Head of caudate nucleus (tissue), 42 donors: ENCODE measurements at places on chromosomes 1 and 21.
A peak's percentile ranks its signal among the peaks of the same experiment; 100 is the strongest.

- DNase-seq: no peak
Observed at GRCh38 chr1:48543854-48544253, 71.8 kb upstream of the SPATA6 start.

DNA sequence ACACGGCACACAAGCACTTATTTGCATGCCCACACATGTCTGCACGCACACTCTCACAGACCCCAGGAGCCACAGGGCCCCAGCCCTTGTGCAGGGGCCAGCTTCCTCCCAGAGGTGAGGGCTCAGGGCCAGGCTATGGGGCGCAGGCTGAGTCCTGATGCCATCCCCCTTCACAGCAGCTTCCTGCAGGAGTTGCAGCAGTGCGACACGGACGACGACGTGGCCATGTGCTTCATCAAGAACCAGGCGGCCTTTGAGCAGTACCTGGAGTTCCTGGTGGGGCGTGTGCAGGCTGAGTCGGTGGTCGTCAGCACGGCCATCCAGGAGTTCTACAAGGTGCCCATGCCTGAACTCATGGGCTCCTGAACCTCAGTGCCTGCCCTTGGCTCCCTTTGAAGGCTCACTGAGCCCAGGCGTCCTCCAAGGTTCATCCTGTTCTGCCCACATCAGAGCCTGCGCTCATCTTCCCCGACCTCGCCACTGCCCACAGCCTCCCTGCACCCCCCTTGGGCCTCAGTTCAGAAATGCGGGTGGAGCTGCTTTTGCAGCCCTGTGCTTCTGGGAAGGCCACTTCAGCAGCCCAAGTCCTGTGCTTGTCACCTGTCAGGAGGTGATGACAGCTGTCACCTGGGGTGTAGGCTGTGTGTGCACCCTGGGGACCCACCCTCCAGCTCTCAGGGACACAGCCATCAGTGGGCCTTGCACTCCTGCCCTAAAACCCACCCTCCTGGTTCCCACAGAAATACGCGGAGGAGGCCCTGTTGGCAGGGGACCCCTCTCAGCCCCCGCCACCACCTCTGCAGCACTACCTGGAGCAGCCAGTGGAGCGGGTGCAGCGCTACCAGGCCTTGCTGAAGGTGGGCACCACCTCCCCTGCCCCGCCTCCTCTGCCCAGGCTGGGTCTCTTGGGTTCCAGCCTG lies 66.6 kb downstream of the TRIM11 start:
- no peak for DNase-seq

- DNase-seq: no peak
Observed at GRCh38 chr1:203593723-203594122, 32.9 kb upstream of the ATP2B4 start.

- no peak for DNase-seq
Observed at GRCh38 chr1:147585640-147586383, 44.5 kb downstream of the BCL9 start.

GRCh38 chr1:51651552-51651942 lies 34.7 kb downstream of the OSBPL9 start:
- no peak for DNase-seq

DNA sequence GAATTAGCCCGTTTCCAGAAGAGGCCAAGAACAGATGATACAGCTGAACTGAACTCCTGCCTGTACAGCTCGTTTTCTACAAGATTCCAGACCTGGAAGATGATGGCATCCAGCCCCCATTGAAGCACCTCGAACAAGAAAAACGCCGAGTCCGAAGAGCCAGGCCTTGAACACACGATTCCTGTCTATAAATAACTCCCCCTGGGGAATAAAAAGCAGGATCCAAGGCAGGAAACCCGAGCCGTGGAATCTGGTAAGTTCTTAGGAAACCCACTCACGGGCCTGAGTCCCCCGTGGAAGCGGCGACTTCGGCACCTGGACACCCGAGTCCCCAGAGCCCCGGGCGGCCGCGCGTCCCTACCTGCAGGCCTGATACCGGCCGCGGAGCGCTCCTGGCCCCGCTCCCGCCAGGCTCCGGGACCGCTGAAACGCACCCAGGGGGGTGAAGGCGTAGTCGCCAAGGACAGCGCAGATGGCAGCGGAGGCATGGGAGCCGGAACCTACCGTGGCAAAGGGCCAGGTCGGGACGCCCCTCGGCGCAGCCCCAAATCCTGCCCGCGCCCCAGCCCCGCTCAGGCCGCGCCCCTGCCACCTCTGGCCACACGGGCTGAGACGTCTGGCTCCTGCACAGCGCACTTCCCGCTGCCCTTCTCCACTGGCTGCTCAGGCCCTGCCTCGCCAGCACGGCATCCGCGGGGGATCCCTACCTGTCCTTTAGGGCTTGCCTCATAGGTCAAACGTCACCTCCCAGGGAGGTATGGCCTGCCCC lies 14.0 kb upstream of the HLCS start:
- DNase-seq: no peak

GRCh38 chr1:241362350-241362749 lies 5.3 kb upstream of the RGS7 start:
- DNase-seq: no peak

DNA sequence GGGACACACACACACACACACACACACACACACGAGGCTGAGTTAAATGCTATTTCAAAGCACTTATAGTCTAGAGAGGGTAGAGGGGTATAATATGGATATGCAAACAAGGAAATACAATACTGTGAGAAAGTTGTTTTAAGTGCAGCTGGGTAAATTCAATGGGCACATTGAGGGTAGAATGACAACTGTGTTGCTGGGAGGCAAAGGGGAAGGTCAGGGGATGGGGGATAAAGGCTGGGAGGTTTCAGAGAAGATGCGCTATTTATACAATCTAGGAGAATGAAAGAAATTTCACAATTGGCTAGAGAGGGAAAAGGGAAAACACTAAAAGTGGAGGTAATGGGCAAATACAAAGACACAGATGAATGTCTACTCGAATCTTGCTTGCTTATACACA lies 19.4 kb downstream of the EXTL2 start:
- DNase-seq: no peak

- no peak for DNase-seq
Observed at GRCh38 chr1:229478852-229479251, 29.3 kb downstream of the NUP133 start.

DNA sequence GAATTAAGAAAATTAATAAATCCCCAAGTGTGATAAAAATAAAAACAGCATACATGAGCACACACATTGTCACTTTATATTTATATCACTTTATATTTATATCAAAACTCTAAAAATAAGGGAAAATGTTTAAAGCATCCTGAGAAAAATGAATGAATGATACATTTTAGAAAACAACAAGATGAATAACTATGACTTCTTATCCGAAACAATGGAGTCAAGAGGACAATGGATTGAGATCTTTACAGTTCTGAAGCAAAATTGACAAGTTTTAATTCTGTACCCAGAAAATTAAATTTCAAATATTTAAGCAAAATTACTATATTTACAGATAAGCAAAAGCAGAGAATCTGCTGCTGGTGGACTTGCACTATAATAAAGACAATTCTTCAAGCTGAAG lies 512.6 kb downstream of the MRPL39 start:
- DNase-seq: no peak

GRCh38 chr1:193539731-193540459 lies 353.5 kb upstream of the B3GALT2 start:
- DNase-seq: no peak

DNA sequence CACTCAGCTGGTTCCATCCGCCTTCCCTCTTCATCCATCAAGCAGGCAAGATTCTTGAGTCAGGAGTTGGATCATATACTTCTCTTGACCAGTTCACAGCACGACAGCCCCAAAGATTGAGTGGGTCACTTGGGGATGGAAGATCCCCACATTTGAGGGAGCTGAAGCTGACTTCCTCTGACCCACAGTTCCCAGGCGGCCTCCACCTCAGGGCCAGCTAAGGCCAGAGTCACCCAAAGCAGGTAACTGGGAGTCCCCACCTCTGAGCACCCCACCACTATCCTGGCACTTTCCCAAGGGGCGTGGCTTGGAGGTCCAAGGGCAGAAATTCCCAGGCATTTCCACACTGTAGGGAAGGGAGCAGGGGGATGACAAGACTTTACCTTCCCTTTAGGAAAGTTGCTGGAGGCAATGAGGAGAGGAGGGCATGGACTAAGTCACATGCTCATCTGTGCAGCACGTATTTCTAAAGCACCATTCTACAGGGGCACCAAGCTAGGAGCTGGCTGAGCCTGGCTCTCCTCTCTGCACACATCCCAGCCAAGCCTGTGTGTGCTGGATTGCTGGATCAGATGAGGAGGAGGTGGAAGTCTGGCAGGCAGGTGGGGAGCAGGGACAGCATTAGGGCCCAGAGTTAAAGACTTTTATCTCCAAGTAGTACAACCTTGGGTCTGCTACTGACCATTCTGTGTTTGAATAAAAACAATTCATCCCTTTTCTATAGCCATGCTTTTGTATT lies 1.3 kb upstream of the RD3 start:
- no peak for DNase-seq

DNA sequence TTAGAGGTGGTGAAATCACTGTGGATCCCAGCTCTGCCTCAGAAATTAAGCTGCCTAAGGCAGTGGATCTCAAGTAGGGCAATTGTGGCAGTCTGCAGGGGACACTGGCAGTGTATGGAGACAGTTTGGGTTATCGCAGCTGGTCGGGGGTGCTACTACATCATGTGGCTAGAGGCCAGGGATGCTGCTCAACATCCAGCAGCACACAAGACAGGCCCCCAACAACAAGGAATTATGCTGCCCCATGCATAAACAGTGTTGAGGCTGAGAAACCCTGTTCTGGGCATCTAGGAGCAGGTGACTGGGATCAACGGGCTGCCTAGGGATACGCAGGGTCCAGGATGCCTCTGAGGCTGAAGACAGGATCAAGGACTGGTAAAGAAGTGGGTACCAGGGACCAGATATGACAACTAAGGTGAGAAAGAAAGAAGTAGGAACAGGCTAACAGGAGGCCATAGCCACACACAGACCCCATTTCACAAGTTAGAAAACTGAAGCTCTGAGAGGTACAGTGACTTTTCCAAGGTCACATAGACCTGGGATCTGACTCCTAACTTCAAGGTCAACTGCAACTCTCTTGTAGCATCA lies 8.7 kb downstream of the BATF3 start:
- no peak for DNase-seq

- no peak for DNase-seq
Observed at GRCh38 chr1:204251926-204252689, 38.3 kb upstream of the GOLT1A start.

DNA sequence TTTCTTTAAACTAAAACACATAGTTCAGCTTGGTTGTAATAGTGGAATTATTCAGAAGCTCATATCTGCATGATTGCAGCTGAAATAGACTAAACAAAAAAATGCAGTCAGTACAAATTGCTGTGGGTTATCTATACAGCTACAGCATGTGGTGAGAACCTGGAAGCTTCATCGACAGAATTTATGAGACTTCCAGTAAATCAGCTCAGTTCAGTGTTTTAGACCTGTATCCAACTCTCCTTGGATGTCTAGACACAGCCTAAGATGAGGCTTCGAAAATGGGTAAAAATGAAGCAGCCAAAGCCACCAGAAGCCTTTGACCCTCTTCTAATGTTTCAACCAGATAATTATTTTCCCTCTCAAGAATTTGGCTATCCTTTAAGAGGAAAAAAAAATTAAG lies 127.1 kb upstream of the C1orf105 start:
- DNase-seq: no peak

- no peak for DNase-seq
Observed at GRCh38 chr1:163130225-163130856, 61.2 kb downstream of the RGS4 start.

- no peak for DNase-seq
Observed at GRCh38 chr1:245195398-245195797, 40.6 kb downstream of the KIF26B start.

GRCh38 chr1:182715531-182715930 lies 31.1 kb upstream of the RGS8 start:
- DNase-seq: no peak

DNA sequence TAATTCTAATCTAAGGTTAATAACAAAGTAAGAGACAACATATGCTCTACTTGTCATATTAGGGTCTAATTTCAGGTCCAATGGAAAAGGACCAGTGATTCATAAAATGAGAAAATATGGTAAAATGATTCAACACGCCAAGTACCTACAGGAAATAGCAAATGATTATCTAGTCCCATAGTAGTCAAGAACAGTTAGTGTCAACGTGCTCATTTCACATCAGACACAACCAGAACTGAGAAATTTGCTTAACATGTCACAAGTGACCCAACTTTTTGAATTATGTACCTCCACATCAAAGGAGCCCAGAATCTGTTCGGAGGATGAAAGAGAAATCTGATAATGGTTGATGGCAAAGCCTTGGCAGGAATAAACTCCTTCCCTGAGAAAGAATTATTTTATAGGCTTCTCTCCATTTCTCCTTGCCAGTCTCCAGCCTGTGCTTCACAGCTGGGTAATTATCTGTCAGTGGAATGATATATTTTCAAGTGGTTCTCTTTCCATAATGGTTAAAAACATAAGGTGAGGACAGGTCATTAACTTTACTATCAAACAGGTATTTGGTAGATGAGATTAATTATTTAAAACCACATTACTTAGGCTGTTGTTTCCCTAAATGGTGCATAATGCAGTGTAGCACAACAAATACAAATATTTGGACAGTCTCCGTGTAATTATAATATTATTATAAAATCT lies 83.2 kb downstream of the APP start:
- no peak for DNase-seq

GRCh38 chr1:147189514-147189913 lies 17.2 kb upstream of the PRKAB2 start:
- DNase-seq: no peak

DNA sequence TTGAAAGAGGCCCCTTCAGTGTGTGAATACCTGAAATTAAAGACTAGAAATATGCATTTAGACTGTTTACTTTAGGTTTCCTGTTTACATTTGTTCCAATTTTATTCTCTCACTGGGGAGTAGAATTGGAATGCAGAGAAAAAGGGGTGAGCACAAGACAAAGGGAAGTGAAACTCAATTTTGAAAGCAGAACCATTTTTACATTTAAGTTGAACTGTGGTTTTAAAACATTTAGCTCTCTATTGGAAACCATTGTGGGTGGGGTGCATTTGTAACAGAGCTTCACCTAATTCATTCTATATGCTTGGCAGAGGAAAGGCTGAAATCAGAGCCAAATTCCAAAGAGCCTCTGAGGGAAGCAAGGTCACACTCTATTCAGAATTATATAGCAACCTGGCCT lies 235.3 kb upstream of the C1orf105 start:
- no peak for DNase-seq

- no peak for DNase-seq
Observed at GRCh38 chr1:226420328-226420727, 12.4 kb upstream of the PARP1 start.

- peak; percentile 70 for DNase-seq
Observed at GRCh38 chr1:84103197-84103992, 40.7 kb upstream of the PRKACB start.

DNA sequence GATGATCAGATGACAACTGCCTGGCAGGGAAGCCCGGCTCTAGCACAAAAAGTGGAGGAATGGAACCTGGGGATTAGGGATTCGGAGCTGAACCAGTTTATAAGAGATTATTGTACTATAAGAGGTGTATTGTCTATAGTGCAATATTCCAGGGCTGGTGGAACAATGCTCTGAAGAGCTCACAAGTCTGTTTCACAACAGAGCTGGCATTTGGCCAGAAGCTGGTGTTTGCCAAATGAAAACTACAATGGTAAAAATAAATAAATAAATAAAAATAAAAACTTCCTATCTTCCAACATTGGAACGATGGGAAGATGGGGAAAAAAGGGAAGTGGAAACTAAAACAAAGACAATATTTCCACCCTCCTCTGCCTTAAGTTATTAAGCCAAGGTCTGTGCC lies 73.5 kb downstream of the CHODL start:
- no peak for DNase-seq
